Coronary artery (tissue), 2 donors: ENCODE measurements at places on chromosomes 2 and 18.

GRCh38 chr2:206020171-206020570 lies 65.8 kb downstream of the INO80D start:
- no peak for DNase-seq

DNA sequence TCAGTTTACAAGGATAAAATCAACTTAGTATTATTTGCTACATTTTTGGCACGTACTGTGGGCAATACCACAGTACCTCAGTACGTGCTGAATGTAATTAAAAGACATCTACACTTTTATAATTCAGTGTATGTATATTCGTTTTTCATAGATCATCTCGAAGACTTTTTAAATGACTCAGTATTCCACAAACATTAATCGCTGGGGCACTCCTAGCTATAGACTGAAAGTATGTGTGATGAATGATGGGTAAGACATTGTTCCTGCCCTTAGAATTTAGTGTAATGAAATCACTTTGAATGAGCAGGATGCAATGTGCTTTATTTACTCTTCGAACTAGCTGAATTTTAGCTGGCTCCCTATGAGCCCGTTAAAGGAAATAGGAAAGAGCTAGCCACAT lies 245.6 kb upstream of the RASGRP3 start:
- DNase-seq, result no peak

DNA sequence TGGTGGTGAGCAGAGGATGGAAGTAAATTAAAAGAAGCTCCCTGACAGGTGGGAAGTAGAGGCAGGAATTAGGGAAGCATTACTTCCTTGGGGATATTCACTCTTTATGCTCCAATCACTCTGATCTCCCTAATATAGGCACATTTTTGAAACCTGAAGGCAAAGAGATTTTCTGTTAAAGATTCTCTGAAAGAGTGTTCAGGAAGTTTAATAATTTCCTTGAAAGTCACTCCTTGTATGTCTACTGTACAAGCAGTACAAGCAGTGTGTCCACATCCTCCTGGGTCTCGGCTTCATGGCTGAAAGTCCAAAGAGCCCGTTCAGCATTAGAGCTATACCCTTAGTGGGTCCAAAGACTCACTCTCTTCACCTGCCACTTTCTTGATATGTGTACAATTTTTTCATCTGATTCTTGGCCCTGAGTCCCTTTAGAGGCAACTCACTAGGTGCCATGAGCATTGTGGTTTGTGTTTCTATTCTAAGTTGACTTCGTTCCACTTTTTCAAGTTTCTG lies 60.2 kb downstream of the AAK1 start:
- no peak for DNase-seq

DNA sequence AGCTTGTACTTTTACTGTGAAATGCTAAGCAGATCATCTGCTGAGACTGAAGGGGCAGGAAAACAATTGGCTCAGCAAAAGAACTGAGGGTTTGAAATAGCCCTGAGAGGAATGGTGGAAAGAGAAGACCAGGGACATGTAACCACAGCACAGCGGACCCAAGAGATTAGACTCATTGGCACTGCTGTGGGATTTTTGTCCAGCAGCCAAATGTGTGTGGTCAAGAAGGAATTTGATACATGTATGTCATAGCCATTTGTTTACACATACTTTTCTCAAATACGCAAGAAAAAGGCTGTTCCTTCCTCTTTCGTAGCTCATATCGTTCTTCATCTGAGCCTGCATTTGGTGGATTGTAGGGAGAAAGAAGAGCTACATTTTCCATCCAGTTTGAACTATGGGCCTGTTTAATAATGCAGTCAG lies 73.8 kb downstream of the TRABD2A start:
- DNase-seq, result no peak

DNA sequence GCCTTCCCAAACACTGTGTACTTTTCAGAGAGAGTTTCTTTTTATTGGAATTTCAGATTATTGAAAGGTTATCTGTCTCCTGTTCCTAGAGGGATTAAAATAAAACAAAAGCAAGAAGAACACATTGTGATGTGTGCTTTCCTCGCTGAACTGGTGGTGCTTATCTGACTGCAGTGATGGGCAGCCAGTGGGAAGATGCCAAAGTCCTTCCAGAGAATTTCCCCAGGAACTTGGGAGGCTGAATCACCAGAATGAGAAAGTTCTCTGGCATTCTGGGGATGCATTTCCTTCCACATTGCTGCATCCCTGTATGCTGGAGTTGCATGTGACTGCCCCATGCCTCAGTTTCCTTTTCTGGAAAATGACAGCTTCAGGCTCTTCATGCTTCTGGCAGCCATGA lies 53.9 kb upstream of the SEC11C start:
- no peak for DNase-seq

DNA sequence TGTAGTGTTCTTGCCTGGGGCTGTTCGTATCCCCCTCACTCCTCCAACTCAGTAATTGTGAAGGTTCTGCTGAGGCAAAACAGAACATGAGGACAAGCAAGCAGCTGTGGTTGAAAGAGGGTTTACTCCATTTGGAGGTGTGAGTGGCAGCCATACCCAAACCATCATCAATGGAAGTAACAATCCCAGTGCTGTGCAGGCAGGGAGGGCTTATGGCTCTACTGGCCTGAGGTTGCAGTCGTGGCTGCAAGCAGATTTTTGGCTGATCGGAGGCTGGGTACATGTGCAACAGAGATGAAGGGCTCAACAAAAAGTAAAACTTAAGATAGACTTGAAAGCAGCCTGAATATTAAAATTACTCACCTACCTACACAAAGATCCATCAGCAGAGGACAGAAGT lies 13.2 kb downstream of the SRSF7 start:
- no peak for DNase-seq
